ENCODE measurements at places on chromosomes 13 and 19.

GRCh38 chr19:30877661-30878113 lies 471.5 kb downstream of the TSHZ3 start:
- no peak for DNase-seq

- peak; percentile 68 for DNase-seq
Measured at GRCh38 chr13:114065141-114065925, 67.1 kb downstream of the RASA3 start.

DNA sequence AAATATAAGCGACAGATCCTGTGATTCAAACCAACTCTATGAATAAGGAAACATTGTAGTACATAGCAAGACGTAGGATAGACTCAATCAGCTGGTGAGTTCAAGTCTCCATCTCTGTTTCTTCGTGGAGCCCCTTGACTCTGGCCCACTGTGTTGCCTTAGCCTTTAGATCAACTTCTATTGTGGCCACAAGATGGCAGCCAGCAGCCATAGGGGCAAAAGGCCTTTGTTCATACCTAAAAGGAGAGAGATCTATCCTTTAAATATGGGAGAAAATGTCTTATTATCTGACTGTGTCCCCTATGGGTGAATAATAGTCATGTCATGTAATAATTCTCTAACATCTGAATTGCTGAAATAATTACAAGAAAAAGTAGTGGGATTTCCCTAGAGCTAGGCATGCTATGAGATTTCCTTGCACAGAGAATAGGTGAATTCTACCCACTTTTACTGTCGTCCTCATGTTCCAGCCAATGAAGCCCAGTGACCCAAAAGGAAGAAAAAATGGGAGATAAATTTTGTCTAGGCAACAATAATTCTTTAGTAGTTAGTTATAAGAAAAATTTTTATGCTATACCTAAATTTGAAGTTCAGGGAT lies 129.4 kb downstream of the PCDH20 start:
- DNase-seq = no peak

- peak; percentile 53 for DNase-seq
Measured at GRCh38 chr13:25165663-25166062, 6.4 kb downstream of the AMER2 start.

- DNase-seq = peak; percentile 42
Measured at GRCh38 chr19:30593356-30593755, 221.2 kb downstream of the ZNF536 start.

GRCh38 chr13:70541451-70541850 lies 433.2 kb upstream of the KLHL1 start:
- DNase-seq = no peak

GRCh38 chr13:97749174-97749573 lies 204.3 kb upstream of the IPO5 start:
- DNase-seq = no peak

All from G401 (cell line).